Activated naive CD4-positive, alpha-beta T cell treated with anti-CD3 and anti-CD28 coated beads for 36 hours (primary cell): ENCODE measurements at places on chromosomes 13 and 19. TPM values are rescaled to one million over a fixed set of nuclear protein-coding genes. Genes with fewer than 3 reads are reported as not detected.

UBE2L5 gene
- total RNA-seq: not detected

RYR1 gene
- 0.96 TPM for total RNA-seq

HOMER3 gene
- total RNA-seq: not detected

ZNF91 gene
- 36.3 TPM for total RNA-seq

- no peak for DNase-seq
These were observed 171.9 kb downstream of the ITGBL1 start for GRCh38 chr13:101624210-101624922.

DNA sequence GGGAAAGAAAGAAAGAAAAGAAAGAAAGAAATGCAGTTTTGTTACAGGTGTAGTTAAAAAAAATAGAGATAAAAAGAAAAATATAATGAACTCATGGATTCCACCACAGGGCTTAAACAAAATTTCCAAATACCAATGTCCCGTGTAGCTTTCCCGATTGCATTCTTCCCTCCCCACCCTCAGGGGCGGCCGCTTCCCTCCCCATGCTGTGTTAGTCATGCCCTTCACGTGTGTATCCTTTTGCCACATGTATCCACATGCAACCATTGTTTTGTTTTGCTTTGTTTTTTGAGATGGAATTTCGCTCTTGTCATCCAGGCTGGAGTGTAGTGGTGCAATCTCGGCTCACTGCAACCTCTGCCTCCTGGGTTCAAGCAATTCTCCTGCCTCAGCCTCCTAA is 3.6 kb upstream of the KMT5C start:
- no peak for DNase-seq

DNA sequence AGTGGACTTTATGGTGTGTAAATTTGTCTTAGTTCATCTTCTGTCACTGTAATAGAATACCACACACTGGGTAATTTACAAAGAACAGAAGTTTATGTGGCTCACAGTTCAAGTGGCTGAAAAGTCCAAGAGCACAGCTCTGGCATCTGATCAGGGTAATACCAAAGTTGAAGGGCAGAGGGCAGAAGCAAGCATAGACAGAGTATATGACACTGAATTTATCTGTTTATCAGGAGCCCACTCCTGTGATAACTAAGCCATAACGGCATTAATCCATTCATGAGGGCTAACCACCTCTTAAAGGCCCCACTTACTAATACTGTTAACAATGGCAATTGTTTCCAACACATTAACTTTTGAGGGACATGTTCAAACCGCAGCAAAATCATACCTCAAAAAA is 4.0 kb upstream of the RFXAP start:
- DNase-seq: peak; percentile 20

- DNase-seq: no peak
These were observed 8.8 kb downstream of the GPC6 start for GRCh38 chr13:93235258-93236015.

DNA sequence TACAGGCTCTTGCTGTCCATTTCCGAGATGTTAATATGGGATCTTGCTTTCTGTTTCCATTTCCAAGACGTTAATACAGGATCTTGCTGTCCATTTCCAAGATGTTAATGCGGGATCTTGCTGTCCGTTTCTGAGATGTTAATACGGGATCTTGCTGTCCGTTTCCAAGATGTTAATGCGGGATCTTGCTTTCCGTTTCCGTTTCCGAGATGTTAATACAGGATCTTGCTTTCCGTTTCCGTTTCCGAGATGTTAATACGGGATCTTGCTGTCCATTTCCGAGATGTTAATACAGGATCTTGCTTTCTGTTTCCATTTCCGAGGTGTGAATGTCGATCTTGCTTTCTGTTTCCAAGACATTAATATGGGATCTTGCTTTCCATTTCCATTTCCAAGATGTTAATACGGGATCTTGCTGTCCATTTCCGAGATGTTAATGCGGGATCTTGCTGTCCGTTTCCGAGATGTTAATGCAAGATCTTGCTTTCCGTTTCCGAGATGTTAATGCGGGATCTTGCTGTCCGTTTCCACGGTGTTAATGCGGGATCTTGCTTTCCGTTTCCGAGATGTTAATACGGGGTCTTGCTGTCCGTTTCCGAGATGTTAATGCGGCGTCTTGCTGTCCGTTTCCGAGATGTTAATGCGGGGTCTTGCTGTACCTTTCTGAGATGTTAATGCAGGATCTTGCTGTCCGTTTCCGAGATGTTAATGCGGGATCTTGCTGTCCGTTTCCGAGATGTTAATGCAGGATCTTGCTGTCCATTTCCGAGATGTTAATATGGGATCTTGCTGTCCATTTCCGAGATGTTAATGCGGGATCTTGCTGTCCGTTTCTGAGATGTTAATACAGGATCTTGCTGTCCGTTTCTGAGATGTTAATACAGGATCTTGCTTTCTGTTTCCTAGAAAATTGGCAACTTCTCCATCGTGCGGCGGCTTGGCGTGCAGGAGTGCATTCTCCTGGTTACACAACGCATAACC is 38.3 kb downstream of the PEX11G start:
- DNase-seq: no peak
